ENCODE measurements at places on chromosomes 5 and 9. TPM values are rescaled to one million over a fixed set of nuclear protein-coding genes. Genes with fewer than 3 reads are reported as not detected.
A peak's percentile ranks its signal among the peaks of the same experiment; 100 is the strongest.

DNA sequence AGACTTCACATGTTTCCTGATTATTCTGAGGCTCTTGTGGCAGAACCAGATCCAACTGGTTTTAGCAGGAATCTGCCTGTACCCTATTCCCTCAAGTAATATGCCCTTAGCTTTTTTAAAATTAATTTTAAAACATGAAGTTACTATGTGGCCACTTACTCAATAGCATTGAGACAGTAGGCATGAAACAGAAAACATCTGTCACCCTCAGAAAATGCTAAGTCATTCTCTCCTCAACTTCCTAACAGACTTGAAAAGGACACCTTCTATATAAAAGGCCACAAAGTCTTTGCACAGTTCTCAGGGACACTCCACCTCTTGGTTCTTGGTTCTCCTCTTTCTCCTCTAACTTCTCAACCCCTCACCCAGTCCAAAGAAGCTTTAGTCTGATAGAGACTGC lies 277.8 kb downstream of the RAB3C start:
- no peaks in the 10 kb centered on the region for H3K4me1 ChIP-seq
- DNase-seq, result no peak
- H3K4me3 ChIP-seq, result no peak overlapping the region
- peaks cover 8% of the 10 kb centered on the region for H3K27me3 ChIP-seq
- no peak overlapping the region for H3K27ac ChIP-seq

- no peak overlapping the region for H3K4me3 ChIP-seq
- no peaks in the 10 kb centered on the region for H3K27me3 ChIP-seq
- peak; percentile 71 for DNase-seq
- no peaks in the 10 kb centered on the region for H3K36me3 ChIP-seq
These were observed 137.6 kb downstream of the SUSD1 start for GRCh38 chr9:112037281-112038016.

DNA sequence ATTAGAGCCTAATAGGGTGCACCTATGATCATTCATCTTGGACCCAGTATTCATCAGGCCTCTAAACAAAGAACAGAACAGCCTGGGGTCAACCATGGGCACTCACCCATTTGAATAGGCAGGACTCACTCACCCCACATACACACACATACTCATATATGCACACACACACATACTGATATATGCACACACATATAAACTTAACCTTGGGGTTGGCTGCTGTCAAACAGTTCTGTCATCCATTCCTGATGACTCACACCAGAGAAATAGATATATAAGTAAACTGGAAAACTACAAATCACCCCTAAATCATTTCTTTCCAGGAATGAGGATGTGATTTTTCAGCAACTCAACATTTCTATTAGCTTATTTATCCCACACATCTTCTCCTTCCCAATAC lies 51.3 kb downstream of the ARL15 start:
- no peak for DNase-seq
- H3K36me3 ChIP-seq, result no peaks in the 10 kb centered on the region
- H3K27ac ChIP-seq, result no peak overlapping the region
- H3K27me3 ChIP-seq, result no peaks in the 10 kb centered on the region
- H3K4me1 ChIP-seq, result no peaks in the 10 kb centered on the region

GRCh38 chr5:56279979-56280378 lies 46.8 kb upstream of the ANKRD55 start:
- peak overlapping the region; percentile 50 for H3K27ac ChIP-seq
- no peaks in the 10 kb centered on the region for H3K27me3 ChIP-seq
- peaks cover 21% of the 10 kb centered on the region for H3K4me1 ChIP-seq
- no peak overlapping the region for H3K4me3 ChIP-seq
- no peaks in the 10 kb centered on the region for H3K36me3 ChIP-seq

DNA sequence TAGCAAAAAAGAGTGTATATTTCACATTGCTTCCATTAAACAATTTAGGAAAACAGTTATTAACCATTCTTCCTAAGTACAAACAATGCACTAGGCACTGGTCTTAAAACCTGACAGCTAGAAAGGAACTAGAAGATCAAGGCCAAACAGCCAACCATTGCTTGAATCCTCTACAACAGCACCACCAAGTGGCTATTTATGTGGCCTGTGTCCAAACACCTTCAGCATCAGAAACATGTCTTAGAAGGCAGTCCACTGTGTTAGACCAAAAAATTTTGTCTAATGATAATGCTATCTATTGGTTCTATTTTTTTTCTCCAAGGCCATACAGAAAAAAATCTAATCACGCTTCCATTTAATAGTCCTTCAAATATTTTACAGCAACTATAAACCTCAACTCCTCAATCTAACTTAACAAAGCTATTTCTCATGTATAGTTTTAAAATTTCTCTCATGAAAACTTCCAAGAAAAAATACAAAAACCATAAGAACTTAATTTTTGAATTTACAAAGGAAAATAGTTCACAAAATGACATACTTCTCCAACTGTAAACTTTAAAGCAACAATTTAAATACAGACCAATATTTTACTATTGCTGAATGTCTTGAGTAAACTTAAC lies 36.1 kb downstream of the CAAP1 start:
- no peak overlapping the region for H3K27ac ChIP-seq
- no peaks in the 10 kb centered on the region for H3K27me3 ChIP-seq
- no peaks in the 10 kb centered on the region for H3K36me3 ChIP-seq
- peak; percentile 84 for DNase-seq
- no peak overlapping the region for H3K4me3 ChIP-seq
- no peaks in the 10 kb centered on the region for H3K4me1 ChIP-seq

- H3K4me3 ChIP-seq, result no peak overlapping the region
- no peaks in the 10 kb centered on the region for H3K36me3 ChIP-seq
- DNase-seq, result no peak
- H3K27me3 ChIP-seq, result peaks cover 9% of the 10 kb centered on the region
- peaks cover 3% of the 10 kb centered on the region for H3K4me1 ChIP-seq
These were observed 46.2 kb downstream of the CFAP77 start for GRCh38 chr9:132456241-132456640.

- peak overlapping the region; percentile 84 for H3K27ac ChIP-seq
- no peaks in the 10 kb centered on the region for H3K36me3 ChIP-seq
- DNase-seq, result no peak
- H3K27me3 ChIP-seq, result no peaks in the 10 kb centered on the region
- H3K4me1 ChIP-seq, result peaks cover 23% of the 10 kb centered on the region
- H3K4me3 ChIP-seq, result no peak overlapping the region
These were observed 19.4 kb downstream of the AMBP start for GRCh38 chr9:114058688-114059046.

DNA sequence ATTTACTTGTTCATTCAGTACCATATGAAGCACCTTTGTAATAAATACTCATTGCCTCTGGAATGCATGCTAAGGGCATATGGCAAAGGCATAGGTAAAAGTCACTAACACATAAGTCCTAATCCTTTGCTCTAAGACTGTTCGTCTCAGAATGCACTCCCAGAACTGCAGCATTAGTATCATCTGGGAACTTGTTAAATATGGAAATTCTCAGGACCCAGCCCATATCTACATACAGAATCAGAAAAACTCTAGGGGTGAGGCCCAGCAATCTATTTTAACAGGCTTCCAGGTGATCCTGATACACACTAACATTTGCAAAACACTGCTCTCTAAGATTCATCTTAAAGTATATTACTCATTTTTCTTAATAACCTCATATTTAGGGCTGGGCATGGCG lies 113.8 kb upstream of the CDH6 start:
- no peaks in the 10 kb centered on the region for H3K36me3 ChIP-seq
- DNase-seq, result no peak
- no peak overlapping the region for H3K4me3 ChIP-seq
- H3K4me1 ChIP-seq, result no peaks in the 10 kb centered on the region
- no peaks in the 10 kb centered on the region for H3K27me3 ChIP-seq

DNA sequence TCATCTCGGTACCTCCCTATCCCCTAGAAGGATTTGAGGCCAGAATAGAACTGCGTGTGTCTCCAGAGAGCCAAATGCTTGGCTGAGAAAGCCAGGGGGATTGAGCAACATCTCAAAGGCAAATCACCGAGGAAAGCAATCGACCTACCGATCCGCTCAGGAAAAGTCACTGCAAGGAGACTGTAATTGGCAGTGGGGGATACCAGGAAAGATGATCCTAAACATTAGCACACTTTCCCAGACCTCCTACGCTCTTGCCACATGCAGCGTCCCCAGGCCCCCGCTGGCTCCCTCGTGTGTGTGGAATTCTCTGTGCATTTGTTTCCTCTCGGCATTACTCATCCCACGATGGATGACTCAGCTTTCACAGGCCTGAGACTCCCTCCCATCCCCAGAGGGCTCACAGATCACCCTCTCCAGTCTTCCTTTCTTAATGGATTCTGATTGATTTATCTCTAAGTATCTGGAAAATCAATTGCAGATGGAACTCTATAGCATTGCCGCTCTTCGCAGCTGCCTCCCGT lies 82.2 kb upstream of the ICE1 start:
- no peaks in the 10 kb centered on the region for H3K27me3 ChIP-seq
- peak; percentile 74 for DNase-seq
- H3K4me3 ChIP-seq, result no peak overlapping the region
- H3K36me3 ChIP-seq, result no peaks in the 10 kb centered on the region

GRCh38 chr9:588981-589380 lies 252.5 kb upstream of the DMRT1 start:
- H3K36me3 ChIP-seq, result no peaks in the 10 kb centered on the region
- H3K4me1 ChIP-seq, result no peaks in the 10 kb centered on the region
- no peak overlapping the region for H3K27ac ChIP-seq
- no peak for DNase-seq
- no peak overlapping the region for H3K4me3 ChIP-seq

DNA sequence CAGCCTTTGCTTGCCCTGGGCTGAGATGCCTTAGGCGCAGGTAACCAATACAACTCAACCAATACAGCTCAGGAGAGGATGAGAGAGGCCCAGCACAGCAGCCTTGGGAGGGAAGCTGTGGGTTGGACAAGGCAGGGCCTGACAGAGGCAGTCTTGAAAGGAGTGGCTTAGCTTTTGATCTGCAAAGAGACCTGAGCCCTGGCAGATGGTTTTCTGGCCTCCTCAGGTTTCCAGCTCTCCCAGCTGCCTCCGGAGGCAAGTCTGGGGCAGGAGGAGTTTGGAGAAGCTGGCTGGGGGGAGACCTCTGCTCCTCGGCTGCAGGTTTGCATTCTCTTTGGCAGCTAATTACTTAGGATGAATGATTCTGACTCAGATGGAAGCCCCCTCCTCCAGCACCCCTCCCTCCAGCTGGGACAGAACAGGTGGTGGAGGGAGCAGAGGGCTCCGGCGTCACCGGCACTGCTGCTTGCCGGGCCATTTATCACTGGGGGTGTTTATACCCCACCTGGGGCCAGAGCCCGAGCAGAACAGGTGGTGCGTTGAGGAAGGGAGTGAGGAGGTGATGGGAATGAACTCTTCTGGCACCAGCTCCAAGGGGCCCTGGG lies 50.8 kb downstream of the TSPAN17 start:
- DNase-seq, result peak; percentile 24
- H3K27me3 ChIP-seq, result peaks cover 44% of the 10 kb centered on the region

DNA sequence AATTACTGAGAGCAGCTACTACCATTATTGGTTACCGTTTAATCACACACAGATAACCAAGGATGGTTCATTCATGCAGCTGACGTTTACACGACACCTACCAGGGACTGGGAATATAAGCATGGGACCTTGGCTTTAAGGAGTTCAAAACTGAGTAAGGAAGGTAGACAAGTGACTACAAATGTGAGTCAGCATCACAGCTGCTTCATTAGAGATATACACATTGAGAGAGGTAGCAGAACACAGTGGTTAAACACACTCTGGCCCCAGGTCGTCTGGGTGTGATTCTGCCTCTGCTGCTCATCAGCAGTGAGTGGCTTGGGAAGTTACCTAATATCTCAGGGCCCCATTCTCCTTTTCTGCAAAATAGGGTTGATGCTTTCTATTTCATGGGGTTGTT lies 268.6 kb downstream of the NR3C1 start:
- H3K4me3 ChIP-seq, result no peak overlapping the region
- H3K27me3 ChIP-seq, result no peaks in the 10 kb centered on the region
- peaks cover 66% of the 10 kb centered on the region for H3K4me1 ChIP-seq
- H3K27ac ChIP-seq, result no peak overlapping the region
- H3K36me3 ChIP-seq, result no peaks in the 10 kb centered on the region

DNA sequence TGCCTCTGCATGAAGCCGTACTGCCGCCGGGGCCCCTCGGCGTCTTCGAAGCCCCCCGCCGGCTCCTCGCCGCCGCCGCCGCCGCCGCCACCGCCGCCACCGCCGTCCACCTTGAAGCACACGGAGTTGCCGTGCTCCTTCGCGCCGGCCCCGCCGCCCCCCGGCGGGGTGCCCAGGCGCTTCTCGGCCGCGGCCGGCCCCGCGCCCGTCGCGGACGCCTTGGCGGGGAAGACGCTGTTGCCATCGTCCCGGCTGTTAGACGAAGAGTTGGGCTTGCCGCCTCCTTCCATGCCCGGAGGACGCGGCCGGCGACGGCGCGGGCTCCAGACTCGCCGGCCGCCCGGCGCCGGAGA lies 400 bp downstream of the HCN1 start:
- H3K27me3 ChIP-seq, result no peaks in the 10 kb centered on the region
- no peak overlapping the region for H3K4me3 ChIP-seq
- H3K27ac ChIP-seq, result no peak overlapping the region
- H3K36me3 ChIP-seq, result no peaks in the 10 kb centered on the region
- DNase-seq, result no peak

DNA sequence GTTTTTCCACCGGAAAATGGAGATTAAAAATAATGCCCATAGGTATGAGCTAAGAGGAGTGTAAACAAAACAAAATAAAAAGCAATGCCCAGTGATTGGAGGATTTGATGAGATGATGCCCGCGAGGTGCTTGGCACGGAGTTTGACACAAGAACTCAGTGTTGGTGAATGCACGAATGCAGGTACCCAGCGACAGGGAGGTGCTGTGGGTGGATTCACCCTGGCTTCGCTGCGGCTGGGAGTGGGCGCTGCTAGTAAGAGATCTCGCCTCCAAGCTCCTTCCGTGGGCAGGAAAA lies 526 bp upstream of the STXBP1 start:
- peaks cover 25% of the 10 kb centered on the region for H3K4me1 ChIP-seq
- DNase-seq, result no peak
- H3K36me3 ChIP-seq, result no peaks in the 10 kb centered on the region
- peaks cover 12% of the 10 kb centered on the region for H3K27me3 ChIP-seq
- peak overlapping the region; percentile 96 for H3K4me3 ChIP-seq

GRCh38 chr5:136222580-136223235 lies 29.7 kb upstream of the SMIM32 start:
- no peaks in the 10 kb centered on the region for H3K27me3 ChIP-seq
- no peaks in the 10 kb centered on the region for H3K4me1 ChIP-seq
- H3K4me3 ChIP-seq, result no peak overlapping the region
- H3K36me3 ChIP-seq, result no peaks in the 10 kb centered on the region

SLC25A2 gene
- total RNA-seq, result not detected

DDX4 gene
- not detected for total RNA-seq

GRM6 gene
- not detected for total RNA-seq

PCDHB10 gene
- total RNA-seq, result 9.7 TPM

NTRK2 gene
- total RNA-seq, result under 0.01 TPM

All from SJCRH30 (cell line).